ENCODE measurements at places on chromosomes 6 and 20.

DNA sequence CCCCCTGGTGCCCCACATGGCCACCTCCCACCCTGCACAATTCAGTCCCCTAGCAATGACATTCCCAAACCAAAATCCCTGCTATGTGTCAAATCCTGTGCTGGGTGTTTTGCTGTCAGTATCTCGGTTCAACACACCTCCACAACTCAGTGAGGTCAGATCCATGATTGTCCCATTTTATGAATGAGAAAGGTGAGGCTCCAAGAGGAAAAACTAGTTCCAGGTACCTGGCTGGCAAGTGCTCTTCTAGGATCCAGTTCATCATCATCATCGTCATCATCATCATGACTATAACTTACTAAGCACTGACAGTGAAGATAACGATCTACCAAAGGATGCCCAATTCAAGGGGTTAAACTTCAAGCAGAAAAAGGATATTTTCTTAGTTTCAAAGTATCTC lies 15.2 kb downstream of the ID1 start:
- DNase-seq, result no peak

GRCh38 chr6:158110986-158111385 lies 57.1 kb downstream of the SERAC1 start:
- DNase-seq, result no peak

DNA sequence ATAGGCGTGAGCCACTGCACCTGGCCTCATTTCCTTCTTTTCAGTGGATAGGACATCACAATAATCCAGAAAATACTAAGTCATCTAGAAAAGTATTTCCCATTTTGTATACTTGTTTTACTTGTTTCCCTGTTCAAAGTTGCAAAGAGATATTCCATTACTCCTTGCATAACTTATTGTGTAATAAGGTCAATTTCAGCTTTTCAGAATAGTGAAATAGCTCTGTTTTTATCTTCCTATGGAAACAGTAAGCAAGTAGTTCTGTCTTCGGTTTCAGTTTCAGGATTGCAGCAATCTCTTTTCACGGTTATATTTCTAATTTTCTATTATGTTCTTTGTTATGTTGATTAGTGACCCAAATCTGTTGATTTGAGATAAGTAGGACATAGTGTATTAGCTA lies 6.0 kb downstream of the STX11 start:
- DNase-seq, result no peak

- DNase-seq, result peak; percentile 65
These were observed 70.2 kb downstream of the HFE start for GRCh38 chr6:26157251-26158075.

DNA sequence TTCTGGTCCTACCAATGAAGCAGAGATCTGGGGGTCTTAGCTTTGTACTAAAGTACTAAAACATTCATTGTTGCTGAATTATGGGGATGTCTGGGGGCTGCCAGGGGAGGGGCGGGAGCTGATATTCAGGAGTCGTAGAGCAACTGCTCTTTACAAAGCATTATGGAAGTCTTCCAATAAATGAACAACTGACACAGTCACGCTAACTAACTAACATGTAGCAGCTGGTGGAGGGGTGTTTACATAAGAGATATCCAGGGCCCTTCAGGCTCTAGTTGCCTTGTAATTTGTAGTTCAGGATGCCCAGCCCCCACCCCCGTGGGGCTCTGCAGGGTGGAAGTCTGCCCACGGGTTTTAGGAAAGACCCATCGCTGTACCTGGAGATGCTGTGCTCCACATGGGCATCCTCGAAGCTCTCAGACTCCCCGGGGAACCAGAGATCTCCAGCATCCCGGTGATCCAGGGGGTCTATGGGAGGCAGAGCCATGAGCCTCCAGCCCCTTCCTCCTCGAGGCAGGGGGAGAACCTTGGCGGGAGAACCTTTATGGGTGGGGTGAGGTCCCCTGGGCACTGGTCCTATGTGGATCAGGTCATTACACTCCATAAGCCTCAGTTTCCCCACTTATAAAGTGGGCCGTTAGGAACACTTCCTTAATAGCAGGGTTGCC lies 3.4 kb downstream of the TREM2 start:
- no peak for DNase-seq

DNA sequence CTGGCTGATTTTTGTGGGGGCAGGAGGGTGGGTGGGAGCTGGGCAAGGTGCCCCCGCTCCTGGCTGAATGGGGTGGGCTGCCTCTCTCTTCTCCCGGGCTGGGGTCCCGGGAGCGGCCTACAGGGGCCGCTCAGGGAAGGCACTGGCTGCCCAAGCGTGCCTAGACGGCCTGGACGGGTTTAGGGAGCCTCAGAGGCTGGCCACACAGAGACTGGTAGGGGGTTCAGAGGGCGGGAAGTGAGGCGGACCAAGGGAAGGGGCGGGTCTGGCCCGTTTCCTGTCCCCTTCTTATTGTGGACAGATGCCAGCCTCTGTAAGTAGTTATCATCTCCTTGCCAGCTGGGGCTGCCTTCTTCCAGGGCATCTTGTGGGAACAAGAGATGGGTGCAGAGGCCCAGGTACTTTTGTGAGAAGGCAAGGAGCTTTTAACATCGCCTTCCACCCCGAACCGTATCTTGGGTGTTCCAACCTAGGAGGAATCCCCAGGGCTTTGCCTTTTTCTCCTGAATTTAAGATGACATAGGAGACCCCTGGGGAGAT lies 437 bp downstream of the CD40 start:
- no peak for DNase-seq

- DNase-seq, result no peak
These were observed 160.5 kb downstream of the TTLL2 start for GRCh38 chr6:167485186-167485978.

DNA sequence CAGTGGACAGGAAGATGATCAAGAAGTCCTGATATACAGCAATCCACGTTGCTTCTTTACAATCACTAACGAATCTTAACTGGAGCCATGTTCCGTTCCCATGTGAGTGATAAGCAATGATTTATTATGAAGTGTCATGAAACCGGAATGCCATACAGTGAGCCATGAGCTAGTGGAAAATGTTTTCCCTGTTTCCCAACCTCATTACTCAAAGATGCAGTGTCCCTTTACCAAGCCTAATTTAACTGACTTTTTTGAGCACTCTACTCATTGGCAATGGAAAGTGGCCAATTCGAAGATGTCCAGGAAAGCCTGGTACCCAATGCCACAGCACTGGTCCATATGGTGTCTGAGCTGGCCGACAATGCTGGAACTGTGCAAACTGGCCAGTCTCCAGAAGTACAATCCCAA lies 148.3 kb downstream of the ZNF217 start:
- DNase-seq, result no peak

DNA sequence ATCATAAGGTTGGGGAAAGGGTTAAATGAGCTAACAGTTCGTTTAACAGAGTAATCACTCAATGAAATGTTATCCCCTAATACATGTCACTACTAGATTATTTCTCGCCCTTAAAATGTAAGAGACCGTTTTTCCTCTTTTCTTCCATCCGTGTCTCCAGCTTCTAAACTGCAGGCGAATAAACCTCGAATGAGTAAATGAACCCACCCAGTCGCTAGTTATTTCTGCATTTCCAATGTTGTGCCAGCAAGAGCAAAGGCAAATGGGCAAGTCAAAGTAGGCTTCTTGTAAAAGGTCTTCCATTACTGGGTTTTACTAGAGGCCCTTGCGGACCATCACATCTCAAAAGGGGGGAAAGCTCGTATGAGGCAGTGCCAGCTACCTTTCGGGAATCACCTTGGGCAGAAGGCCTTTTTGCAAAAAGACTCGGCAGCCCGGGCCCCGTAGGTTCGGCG lies 400 bp upstream of the SMAP1 start:
- no peak for DNase-seq

DNA sequence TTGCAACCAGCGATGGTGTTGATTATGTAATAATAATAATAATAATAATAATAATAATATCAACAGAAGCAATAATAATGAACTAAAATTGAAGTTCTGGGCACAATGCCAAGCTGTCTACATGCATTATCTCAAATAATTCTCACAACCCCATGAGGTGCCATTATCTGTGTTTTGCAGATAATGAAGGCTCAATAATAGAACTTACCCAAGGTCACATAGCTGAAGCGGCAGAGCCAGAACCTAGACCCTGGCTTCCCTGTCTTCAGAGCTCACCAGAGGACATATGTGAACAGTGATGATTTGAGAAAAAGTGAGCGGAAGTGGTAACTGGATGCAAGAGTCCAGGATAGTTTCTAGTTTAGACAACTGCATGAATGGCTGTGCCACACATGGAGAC lies 91.0 kb downstream of the HIVEP1 start:
- DNase-seq, result no peak

DNA sequence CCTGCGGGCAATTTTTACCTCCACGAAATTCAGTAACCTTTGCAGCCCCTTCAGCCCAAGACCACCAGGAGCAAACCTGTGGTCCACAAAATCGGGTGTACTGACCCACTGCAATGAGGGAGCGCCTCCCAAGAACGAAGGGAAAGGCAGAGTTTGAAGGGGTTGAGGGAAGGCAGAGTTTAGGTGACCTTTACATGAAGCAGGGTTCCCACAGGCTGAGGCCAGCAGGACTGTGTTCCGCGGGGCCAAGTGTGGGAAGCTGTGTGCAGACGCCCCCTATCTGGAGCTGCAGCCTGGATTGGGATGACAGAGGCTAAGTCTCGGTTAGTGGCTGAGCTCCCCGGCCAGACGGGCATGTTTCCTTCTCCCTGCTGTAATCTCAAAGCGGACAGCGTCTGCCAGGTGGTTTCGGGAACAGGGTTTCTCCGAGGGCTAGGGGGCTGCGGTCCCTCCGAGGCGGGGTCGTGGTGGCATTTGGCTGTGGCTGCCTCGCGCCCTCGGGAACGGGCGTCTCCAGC lies 826 bp upstream of the PYGB start:
- no peak for DNase-seq

DNA sequence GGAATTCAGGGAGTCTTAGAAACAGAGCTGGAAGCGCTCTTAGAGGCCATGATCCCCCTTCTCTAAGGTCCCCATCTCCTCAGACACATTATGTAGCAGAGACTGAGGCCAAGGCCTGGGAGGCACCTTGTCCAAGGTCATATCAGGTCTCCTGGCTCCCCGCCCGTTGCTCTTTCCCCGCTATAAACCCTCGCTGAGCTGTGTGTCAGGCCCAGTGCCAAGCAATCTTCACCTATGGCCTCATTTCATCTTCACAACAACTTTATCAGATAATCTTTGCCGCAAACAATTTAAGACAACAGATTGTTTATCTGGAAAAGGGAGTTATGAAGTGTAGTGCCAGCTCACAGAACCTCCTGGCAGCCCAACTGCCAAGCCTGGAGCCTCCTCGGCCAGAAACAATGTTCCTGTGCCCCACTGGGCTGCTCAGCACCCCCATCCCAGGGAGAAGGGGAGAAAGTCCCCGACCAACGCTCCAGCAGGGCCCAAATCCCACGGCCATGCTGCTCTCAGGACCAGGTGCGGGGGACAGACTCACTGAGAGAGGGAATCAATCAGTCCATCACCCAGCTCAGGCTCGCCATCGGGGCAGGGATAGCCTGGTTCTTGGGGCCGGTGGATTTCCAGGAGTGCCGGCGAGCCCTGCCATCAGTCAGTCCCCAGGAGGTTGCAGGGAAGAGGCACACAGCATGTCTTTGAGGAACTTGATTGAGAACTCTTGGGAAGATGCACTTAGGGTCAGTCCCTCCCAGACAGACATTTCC lies 16.9 kb upstream of the FANCE start:
- DNase-seq, result no peak

DNA sequence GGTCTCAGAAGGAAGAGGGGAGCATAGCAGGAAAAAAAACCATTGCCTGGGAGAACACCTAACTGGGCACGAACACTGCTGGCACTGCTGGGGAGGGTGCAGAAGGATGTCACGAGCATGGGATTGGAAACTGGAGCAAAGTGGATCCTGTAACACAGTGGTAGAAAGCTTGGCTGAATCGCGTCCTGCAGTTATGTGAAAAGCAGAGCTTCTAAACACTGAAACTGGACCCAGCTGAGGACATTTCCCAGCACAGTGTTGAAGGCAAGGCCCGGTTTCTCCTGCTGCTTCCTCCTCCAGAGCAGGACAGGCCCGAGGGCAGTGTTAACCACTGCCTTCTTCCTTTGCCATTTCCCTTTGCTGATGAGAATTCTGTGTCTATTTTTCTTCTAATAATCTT lies 6.7 kb downstream of the APMAP start:
- DNase-seq, result no peak

DNA sequence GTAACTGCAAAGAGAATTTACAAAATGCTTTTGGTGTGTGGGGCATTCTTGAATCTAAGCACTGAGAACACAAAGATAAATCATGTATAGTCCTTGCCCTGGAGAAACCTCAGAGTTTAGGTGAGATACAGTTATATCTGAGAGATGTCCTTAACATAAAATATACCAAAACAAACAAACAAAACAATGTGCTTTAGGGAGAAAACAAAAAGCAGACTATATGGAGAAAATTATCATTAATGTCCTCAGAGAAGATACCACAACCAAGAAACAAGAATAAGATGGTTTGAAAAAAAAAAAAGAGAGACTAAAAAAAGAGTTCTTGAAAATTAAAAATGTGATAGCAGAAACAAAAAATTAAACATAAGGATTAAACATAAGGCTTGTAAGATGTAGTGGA lies 8.0 kb downstream of the KIF13A start:
- no peak for DNase-seq

- DNase-seq, result no peak
These were observed 22.6 kb upstream of the PREX1 start for GRCh38 chr20:48850257-48850976.

- DNase-seq, result no peak
These were observed 48.2 kb downstream of the SIRPA start for GRCh38 chr20:1943275-1944002.

GRCh38 chr20:50592282-50593004 lies 82.3 kb downstream of the PTPN1 start:
- DNase-seq, result no peak

- DNase-seq, result no peak
These were observed 140.1 kb upstream of the SPACA1 start for GRCh38 chr6:87907521-87907920.

- no peak for DNase-seq
These were observed 973 bp downstream of the TRIM38 start for GRCh38 chr6:25963426-25964123.

DNA sequence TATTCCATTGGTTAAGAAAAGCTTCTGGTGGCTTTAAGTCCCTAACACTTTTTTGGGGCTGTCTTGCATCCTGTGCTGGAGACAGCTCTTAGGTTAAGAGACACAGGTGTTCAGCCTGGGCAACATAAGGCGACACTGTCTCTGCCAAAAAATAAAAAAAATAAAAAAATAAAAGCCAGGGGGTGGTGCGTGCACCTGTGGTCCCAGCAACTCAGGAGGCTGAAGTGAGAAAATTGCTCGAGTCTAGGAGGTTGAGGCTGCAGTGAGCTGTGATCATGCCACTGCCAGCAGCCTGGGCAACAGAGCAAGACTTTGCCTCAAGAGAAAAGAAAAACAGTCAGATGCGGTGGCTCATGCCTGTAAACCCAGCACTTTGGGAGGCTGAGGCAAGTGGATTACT lies 55.6 kb upstream of the ZMYND8 start:
- no peak for DNase-seq

Measured in activated CD4-positive, CD25-positive, alpha-beta regulatory T cell (primary cell).